ENCODE measurements at places on chromosomes 7 and 10.

GRCh38 chr10:31087851-31088250 lies 56.2 kb upstream of the ZNF438 start:
- no peak for DNase-seq

DNA sequence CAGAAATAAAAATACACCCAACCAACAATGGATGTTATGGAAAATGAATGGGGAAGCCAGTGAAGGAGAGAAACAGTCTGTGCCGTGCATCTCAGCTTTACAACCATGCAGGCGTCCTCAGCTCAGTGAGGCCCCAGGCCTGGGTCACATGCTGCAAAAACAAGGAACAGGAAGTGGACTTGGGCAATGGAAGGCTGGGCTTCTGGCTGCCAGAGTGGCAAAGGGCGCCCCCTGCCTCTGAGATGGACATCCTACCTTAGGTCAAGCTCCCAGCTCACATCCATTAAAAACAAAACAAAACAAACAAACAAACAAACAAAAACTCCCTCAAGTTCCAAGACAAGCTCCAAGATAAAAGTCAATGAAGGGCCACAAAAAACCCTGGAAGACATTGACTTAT lies 54.7 kb upstream of the AFAP1L2 start:
- DNase-seq: no peak

DNA sequence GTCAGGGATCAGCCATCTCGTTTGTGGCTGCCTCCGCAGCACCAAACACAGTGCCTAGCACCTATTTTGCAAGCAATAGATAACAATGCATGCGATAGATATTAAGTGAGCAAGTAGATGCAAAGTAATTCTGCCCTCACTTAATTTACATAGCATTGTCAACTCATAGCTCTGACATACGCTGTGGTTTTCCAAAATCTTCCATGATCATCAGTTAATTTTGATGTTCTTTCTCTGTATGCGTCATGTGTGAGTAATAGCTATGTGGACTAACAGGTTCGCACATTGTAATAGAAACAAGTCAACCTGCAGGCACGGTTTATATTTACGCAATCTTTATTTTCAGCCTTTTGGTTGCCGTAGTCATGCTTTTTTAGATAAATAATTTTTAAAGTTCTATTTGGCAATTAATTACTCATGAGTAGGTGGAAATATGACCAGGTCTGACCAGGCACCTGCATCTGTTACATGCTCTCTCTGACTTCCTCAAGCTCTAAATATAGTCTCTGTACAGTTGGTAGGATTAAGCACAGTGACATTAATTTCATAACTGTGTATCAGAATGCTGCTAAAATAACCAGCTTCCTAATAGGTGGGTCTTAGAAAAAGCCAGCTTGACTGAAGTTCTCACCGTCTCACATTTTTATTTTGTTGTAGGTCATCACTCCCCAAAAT lies 13.3 kb downstream of the MAP3K8 start:
- DNase-seq: no peak

- no peak for DNase-seq
These were observed 159.1 kb downstream of the UBE2H start for GRCh38 chr7:129793506-129794310.

DNA sequence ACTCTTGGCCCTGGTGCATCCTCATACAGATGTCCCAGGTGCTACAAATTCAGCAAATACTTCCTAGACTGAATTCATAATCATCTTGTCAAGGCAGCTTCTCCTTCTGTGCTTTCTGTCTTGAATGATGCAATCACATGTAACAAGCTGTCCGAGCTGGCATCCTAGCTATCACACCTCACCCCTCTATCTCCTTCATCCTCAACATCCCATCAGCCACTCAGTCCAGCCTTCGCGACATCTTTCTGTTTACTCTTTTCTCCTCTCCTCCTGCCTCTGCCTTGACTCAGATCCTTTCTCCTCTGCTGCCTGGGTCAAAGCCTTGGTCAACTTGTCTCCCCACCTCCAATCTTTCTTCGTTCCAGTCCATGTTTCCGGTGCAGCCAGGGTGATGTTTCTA lies 240.4 kb upstream of the CELF2 start:
- DNase-seq: no peak

DNA sequence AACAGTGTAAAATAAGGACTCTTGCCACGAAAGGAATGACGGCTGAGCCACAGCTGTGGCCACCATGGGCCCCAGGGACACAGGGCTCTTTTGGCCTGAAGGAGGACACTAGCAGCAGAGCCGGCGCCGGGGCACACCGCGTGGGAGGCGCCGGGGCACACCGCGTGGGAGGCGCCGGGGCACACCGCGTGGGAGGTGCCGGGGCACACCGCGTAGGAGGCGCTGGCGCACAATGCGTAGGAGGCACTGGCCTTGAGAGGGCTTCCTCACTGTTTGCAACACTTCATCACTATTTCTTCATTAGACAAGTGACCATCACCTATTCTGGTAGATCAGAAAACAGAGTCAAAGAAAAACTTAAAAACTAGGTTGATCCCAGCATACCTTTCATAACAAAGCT lies 23.4 kb downstream of the ESYT2 start:
- no peak for DNase-seq

- no peak for DNase-seq
These were observed 18.4 kb upstream of the GOLGA7B start for GRCh38 chr10:97831259-97831658.

GRCh38 chr7:148672041-148672440 lies 26.7 kb upstream of the CUL1 start:
- DNase-seq: no peak

DNA sequence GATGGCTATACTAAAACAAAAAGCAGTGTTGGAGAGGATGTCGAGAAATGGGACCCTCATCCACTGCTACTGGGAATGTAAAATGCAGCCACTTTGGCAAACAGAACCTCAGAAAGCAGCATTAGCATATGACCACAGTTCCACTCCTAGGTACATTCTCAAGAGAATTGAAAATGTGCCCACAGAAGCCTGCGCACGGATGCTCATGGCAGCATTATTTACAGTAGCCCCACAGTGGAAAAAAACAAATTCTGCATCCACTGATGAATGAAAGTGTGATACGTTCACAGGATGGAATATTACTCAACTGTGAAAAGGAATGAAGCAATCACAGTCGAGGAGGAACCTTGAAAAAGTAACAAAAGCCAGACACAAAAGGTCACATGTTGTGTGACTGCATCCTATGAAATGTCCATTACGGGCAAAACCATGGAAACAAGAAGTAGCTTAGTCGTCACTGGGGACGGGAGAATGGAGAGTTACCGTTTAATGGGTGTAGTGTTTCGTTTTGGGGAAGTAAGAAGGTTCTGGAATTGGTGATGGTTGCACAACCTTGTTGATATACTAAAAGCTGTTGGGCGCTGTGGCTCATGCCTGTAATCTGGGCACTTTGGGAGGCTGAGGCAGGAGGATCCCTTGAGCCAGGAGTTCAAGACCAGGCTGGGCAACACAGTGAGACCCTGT lies 2.5 kb upstream of the UPK3B start:
- DNase-seq: no peak

DNA sequence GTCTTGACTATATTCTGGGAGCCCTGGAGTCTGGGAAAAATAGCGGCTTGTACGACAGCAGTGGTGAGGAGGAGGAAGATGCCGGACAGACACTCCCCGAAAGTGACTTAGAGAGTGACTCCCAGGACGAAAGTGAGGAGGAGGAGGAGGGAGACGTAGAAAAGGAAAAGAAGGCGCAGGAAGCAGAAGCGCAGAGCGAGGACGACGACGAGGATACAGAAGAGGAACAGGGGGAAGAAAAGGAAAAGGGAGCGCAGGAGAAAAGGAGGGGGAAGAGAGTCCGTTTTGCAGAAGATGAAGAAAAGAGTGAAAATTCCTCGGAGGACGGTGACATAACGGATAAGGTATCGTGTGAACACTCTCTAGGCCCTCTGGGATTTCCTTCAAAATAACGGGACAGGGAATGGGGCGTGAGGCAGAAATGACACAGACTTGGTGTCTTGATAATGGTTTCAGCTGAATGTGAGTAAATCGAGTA lies 908 bp downstream of the NOM1 start:
- DNase-seq: no peak

- DNase-seq: no peak
These were observed 123.7 kb downstream of the GRK5 start for GRCh38 chr10:119331061-119331460.

DNA sequence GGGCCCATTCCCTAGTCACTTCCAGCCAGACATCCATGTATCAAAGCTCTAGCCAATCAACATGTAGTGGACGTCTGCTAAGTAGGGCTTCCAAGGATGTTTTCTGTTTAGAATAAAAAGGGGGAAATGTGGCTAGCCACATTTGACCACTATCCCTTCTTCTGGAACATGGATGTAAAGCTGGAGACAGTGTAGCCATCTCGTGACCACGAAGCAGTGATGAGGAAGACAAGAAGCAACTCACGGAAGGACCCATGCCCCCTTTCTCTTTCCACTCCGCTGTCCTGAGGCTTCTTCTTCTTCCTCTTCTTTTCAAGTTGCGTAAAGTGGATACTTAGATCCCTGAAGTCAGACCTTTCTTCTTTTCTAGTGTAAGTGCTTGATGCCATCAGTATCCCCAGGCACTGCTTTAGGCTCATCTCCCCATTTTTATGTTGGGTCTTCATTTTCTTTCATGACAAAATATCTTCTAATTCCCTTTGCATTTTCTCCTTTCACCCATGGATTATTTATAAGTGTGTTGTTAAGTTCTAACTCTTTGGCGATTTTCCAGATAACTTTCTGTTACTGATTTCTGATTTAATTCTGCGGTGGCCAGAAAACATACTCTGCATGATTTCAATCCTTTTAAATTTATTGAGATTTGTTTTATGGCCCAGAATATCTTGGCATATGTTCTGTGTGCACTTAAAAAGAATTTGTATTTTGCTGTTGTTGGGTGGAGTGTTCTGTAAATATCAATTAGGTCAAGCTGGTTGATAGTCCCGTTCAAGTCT lies 594.5 kb downstream of the SDK1 start:
- no peak for DNase-seq

GRCh38 chr10:50988792-50989191 lies 85.5 kb upstream of the PRKG1 start:
- no peak for DNase-seq

DNA sequence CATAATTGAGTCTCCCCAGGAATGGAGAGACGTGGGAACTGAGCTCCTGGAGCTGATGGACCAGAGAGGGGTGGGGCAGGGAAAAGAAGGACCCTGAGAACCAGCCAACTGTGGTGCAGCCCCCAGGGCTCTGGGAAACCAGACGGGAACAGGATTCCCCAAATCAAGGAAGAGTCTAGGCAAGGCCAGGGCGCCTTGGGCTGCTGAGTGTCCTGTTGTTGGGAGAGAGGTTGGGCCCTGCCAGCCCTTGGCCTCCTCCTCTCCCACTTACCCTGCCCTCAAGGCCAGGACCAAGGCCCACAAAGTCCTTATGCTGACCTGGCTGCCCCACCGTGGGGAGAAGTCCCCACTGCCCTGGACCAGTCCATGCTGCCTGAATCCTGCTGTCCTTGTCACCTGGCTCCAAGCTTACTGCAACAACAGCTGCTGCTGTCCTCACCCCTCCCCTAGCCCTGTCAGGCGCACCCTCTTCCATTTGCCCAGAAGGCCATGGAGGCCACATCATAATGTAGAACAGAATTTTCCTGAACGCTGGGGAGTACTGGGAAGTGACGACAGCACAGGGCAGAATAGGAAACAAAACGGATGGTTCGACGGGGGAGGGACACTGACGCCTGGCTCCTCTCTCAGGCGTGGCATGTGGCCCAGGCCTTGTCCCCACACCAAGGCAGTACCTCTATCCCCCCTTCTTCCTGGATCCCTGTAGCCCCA lies 132.9 kb upstream of the ZMIZ1 start:
- no peak for DNase-seq

- no peak for DNase-seq
These were observed 2.6 kb upstream of the GATA3 start for GRCh38 chr10:8051851-8052257.

GRCh38 chr10:11602919-11603523 lies 8.4 kb downstream of the USP6NL start:
- no peak for DNase-seq

GRCh38 chr7:151168003-151168786 lies 701 bp upstream of the GBX1 start:
- no peak for DNase-seq

DNA sequence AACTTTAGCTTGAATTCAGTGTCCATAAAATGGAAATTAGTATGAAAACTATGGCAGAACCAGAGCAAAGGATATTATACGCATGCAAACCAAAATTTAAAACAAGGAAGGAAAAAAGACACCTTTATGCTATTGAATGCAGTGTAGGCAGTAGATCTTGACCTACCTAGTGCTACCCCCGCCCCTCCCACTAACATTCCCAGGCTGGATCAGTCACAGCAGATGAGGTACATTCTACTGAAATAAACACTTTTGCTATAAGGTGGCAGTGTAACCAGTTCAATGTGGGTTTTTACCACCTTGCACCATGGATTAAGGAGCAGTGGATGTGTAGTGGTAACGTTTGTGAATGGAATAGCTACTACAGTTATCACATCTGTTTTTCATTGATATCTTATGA lies 27.9 kb downstream of the SRI start:
- no peak for DNase-seq

DNA sequence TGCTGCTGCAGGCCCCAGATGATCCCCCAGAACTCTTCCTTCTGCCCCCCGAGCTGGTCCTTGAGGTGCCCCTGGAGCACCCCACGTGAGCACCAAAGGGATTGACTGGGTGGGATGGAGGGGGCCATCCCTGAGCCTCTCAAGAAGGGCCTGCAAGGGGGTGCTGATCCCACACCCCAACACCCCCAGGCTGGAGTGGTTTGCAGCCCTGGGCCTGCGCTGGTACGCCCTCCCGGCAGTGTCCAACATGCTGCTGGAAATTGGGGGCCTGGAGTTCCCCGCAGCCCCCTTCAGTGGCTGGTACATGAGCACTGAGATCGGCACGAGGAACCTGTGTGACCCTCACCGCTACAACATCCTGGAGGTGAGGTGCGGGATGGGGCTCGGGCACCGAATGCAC lies 8.2 kb downstream of the NOS3 start:
- DNase-seq: no peak

GRCh38 chr7:132149436-132150304 lies 426.6 kb downstream of the PLXNA4 start:
- DNase-seq: no peak

DNA sequence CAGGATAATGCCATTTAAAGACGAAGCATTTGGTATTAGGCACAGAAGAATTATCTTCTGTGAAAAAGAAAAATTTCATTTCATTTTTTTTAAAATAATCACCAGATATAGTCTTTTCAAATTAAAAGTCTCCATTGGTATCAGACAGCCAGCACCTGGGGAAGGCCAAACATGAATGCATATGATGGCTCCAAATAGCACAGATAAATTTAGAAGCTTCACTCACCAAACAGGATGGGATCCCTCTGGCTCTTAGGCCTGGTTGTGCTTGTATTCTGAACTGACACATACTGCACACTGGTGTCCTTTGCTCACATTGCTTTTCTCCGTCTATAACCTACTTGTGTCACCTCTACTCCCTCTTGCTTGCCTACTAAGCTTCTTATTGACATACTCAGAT lies 169.5 kb upstream of the CHRM2 start:
- DNase-seq: no peak

- DNase-seq: no peak
These were observed 30.9 kb downstream of the ANKRD16 start for GRCh38 chr10:5858811-5859210.
